ENCODE measurements at places on chromosomes 16 and 17.
A peak's percentile ranks its signal among the peaks of the same experiment; 100 is the strongest.

GRCh38 chr16:30924913-30925631, 1.7 kb downstream of the FBXL19 start:
- no peak for DNase-seq

DNA sequence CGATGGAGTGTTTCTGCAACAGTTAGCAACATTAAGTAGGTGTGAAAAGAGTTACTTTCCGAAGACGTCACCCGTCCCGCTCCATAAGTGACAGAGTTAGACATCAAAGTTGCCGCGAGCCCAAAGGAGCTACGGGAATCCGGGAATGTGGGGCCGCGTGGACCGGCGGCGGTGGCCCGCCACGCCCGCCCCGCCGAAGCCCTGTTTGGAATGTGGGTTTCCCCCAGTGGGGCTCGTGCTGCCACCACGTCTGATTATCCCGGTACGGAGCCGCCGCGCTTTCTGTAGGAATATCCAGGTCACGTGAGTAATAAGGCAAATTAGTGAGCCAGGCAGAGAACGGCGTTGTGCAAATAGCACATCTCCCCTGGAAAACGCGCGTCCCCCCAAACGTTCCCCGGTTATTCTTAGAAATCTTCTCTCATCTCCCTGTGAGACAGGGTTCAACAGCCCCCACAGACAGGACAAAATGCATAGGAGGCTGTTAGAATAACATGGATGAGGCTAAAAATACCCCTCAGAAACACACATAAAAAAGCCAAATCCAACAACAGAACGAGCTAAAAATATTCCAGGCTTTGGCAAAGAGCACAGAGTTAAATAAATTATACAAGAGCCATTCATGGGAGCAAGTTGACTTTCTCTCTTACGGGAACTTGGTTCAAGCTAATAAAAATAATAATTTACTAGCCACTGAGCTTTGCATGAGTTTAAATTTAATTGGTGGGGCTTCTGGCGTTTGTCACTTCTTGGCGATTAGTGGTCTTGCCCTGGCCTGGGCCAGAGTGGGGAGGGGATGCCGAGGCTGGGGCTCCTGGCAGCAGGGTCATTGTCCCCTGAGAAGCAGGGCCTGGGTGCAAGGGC, 8.6 kb downstream of the BAHCC1 start:
- no peak for DNase-seq

- DNase-seq = no peak
Observed at GRCh38 chr17:76003915-76004314, 3.3 kb downstream of the CDK3 start.

- DNase-seq = no peak
Observed at GRCh38 chr17:72644492-72644891, 448.0 kb downstream of the SLC39A11 start.

DNA sequence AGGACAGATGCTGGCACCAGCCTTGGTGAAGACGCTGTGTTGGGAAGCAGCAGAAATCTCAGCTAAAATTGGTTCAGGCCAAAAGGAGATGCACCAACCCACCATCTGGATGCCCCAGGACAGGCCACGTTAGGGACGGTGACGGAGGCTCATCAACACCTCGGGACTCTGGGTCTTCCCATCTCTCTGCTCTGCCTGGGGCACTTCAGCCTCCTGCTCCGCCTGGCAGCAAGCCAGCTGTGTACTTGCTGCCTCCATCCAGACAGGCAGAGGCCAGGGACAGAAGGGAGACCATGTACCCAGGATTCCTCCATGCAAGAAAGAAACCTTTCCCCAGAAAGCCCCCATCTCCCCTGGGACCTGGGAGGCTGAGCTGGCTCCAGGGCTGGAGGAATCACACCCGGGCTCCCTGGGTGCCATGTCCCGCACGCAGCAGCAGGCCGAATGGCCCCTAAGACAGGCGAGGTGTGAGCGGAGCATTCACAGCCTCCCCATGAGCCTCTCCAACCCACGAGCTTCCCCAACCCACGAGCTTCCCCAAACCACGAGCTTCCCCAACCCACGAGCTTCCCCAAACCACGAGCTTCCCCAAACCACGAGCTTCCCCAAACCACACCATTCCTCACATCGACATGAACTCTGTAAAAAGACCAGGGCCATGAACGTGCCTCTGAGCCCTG, 274.5 kb downstream of the C16orf95 start:
- no peak for DNase-seq

- no peak for DNase-seq
Observed at GRCh38 chr16:73315645-73316044, 267.7 kb upstream of the ZFHX3 start.

DNA sequence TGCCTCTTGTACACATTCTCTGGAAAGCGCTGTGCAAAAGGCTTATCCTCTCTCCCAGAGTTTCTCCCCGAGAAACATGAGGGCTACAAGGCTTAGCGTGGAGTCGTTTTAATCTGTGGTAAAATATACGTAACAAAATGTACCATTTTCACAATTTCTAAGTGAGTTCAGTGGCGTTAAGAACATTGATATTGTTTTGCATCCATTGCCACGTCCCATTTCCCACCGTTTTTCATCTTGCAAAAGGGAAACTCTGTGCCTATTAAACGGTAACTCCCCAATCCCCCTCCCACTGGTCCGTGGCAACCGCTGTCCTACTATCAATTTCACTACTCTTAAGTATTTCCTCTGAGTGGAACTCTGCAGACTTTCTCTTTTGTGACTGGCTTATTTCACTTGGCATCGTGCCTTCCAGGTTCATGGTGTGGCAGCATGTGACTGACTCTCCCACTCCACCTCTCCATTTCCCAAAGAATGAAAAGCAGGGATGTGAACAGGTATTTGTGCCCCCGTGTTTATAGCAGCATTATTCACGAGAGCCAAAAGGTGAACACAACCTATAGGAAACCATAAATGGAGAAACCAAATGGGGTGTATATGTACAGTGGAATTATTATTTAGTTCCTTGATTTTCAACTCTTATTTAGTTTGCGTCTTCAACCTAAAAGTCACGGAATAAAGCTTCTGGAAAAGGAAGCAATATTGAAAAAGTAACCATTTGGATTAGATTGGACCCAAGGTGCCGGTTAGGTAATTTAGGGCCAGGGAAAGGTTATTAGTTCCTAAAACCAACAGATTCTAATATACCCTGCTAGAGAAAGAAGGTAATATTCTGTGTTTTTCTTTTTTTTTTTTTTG, 1.1 kb upstream of the USP32 start:
- peak; percentile 80 for DNase-seq

- no peak for DNase-seq
Observed at GRCh38 chr17:15124746-15125145, 140.4 kb downstream of the PMP22 start.

GRCh38 chr17:72206376-72206775, 85.6 kb downstream of the SOX9 start:
- no peak for DNase-seq

GRCh38 chr16:67697422-67698185, 21.5 kb downstream of the GFOD2 start:
- no peak for DNase-seq

DNA sequence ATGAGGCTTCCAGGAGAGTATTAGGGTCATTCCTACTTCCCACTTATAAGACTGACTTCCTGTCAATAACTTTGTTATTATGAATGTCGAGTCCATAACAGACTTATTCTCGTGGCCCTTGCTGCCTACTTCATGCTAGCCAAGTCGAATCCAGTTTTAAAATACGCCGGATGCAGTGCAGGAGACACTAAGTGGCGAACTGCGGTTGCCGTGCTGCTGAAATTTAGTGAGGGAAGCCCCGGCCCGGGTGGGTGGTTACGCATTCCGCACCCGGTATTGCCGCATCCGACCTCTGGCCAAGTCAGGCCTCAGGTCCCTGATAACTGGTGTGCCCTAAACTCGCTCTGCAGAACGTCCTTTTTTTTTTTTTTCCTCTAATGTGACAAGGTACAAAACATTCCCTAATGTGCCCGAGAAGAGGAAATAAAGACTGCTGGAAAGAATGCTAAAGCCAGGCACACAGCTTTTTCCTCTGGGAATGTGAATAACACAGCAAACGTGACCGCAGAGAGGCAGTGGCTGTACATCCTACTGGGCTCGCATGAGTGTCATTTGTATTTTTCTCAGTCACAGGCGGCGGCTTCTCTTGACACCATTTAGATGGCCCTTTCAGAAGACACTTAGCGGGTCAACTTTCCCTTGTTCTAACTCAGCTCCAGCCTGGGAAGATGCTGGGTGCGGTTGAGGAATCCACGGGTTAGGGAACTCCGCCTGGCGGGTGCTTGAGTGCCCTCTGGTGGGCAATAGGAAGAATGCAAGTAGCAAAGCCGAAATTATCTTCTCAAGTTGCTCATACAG, 7.1 kb upstream of the AKTIP start:
- peak; percentile 38 for DNase-seq

- DNase-seq = no peak
Observed at GRCh38 chr17:48542114-48542656, 2.7 kb downstream of the HOXB2 start.

GRCh38 chr16:49704586-49705155, 151.2 kb downstream of the ZNF423 start:
- no peak for DNase-seq

DNA sequence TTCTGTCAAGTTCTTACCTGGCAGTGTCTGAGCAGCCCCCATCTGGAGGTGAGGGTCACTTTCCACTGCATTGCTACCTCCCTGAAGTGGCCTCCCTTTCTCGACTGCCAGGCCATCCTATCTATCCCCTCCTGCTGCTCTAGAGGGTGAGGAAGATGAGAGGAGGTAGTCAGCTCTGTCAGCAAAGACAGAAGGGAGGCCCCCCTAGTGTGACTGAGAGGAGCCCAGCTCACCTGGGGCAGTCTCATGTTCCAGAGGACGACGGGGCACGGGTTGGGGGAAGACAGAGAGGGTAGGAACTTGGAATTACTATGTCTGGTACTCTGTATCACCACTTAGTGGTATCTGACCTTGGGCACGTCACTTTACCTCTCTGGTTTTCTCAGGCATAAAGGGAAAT, 22.0 kb downstream of the MYO19 start:
- no peak for DNase-seq

- DNase-seq = no peak
Observed at GRCh38 chr17:67248291-67248690, 3.3 kb upstream of the HELZ start.

DNA sequence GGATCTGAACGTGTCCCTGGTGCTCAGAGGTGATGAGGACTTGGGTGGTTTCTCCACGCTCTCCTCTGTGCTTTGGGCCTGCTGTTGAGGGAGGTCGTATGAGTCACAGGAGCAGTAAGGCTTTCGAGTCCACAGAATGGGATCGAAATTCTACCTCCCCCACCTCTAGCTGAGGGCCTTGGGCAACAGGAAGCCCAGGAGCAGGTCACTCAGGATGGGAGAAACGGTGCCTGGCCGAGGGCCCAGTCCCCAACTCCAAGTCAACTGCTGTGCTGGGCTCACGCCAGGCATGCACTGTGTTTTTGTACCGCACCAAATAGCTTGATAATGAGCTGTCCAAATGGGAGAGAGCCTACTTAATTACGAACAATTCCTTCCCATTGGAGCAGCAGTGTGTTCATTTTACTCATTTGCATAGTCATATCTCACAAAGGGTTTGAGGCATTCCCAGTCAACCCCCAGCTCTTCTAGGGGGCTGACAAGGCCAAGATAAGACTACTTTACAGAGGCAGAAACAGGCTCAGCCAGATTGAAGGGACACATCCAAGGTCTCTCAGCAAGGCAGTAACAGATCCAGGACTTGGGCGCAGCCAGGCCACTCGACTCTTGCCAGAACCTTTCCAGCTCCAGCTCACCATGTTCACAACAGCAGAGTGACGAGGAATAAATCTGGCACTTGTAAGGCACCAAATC, 53.6 kb downstream of the WNT3 start:
- no peak for DNase-seq

GRCh38 chr17:40317345-40317873, 8.4 kb downstream of the RARA start:
- no peak for DNase-seq

DNA sequence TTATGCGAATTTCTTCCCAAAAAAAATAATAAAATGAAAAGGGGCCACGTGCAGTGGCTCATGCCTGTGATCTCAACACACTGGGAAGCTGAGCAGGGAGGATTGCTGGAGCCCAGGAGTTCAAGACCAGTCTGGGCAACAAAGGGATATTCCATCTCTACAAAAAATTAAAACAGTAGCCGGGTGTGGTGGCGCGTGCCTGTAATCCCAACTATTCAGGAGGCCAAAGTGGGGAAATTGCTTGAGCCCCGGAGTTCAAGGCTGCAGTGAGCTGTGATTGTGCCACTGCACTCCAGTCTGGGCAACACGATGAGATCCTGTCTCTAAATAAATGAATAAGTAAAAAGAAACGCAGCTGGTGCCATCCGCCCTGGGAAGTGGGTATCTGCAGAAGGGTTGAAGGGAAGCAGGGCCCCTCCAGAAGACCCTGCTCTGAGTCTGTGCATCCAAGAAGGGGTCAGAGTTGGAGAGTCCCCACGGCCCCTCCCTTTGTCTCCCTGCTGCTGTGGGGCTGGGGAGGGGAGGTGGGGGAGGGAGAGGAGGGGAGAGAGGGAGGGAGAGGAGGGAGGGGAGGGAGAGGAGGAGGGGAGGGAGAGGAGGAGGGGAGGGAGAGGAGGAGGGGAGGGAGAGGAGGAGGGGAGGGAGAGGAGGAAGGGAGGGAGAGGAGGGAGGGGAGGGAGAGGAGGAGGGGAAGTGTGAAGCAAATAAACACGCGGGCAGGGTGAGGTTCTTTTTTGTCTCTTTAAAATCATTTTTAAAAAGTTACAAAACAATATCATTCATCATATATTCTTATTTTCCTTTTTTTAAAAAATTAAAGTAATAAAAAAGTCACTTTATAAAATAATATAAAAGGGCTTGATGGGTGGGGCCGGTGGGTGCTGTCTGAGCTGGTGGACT, 5.0 kb upstream of the MYADML2 start:
- no peak for DNase-seq

DNA sequence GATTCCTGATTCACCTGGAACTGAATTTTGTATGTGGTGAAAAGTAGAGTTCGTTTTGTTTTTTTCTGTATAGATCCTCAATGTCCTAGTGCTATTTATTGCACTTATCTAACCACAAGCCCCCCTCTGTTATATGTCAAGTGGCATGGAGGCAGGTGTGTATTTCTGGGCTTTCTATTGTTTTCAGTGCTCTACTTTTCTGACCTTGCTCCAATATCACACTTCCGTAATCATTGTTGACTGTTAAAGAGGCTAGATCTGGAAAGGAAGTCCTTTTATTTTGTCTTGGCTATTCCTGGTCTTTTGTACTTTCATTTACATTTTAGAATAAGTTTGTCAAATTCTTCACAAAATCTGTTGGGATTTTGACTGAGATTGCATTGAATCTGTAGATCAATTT, 26.8 kb upstream of the FBXO47 start:
- DNase-seq = peak; percentile 40
